NCI-H748 treated with DMSO at 0.1 percent for 48 hours (cell line): ENCODE measurements at places on chromosomes 2 and 18.

- no peak for DNase-seq
Observed at GRCh38 chr2:229445019-229445418, 173.9 kb upstream of the PID1 start.

DNA sequence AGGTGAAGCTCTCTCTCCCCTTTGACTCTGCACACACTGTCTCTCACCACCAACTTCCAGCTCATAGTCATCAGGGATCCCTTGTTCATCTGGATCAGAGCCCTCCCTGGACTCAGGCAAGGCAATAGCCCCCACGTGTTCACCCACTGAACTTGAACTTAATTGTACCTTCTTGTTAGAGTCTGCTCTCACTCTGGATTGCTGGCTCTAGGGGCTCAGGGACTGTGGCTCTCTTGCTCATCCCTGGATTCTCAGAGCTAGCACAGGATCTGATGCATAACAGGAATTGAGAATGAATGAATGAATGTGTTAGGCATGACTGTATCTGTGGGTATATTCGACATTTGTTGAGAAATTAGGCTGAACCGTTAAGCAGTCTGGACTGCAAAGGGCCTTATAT, 16.7 kb upstream of the ASAP2 start:
- no peak for DNase-seq

DNA sequence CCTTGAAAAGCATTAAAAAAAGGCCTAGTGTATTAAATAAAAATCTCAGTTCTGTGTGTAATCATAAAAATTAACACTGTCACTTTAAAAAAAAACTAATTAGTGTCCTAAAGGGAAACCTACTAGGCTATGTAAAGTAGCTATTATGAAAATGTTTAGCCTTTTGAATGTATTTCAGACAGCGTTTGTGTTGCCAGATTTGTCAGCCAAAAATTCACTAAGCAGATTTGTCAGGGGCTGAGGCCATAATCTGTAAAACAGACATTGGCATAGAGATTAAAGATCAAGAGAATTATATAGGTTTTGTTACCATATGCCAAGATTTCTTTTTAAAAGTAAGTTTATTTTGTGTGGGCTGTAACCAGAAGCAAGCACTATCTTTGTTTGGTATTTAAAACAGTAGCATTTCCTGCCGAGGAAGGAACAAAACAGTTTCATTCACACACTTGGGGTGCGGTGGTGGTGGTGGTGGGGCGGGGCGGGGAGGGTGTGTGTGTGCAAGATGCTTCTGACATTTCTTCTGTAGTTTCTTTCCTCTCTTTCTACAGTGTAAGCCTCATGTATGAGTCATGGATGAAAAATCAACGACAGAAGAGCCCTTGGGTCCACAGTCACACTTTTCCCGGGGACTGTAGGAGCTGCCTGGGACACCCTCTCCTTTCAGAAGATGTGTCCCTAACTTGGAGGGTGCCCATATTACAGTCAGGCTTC, 328.5 kb upstream of the FANCL start:
- no peak for DNase-seq

DNA sequence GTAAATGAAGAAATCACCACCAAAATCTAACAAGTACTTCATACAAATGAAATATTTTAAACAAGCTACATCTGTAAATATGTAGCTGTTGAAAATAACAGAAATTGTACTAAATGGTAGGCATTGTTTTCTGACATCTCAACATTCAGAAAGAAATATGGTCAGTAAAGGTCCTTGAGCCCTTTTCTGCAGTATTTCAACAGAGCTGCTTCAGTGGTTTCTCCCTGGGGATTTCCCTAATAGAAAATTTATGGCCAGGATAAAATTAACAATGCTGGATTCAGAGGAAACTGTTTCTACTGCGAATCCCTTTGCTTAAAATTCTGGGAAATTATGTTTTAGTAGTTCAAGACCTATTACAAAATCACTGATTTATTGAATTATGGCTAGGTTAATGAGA, 256.6 kb downstream of the PIEZO2 start:
- no peak for DNase-seq

GRCh38 chr2:160783474-160783873, 289.9 kb upstream of the RBMS1 start:
- no peak for DNase-seq

GRCh38 chr2:206700156-206700555, 18.0 kb downstream of the DYTN start:
- no peak for DNase-seq

- DNase-seq, result no peak
Observed at GRCh38 chr2:222703886-222704285, 32.4 kb downstream of the MOGAT1 start.

DNA sequence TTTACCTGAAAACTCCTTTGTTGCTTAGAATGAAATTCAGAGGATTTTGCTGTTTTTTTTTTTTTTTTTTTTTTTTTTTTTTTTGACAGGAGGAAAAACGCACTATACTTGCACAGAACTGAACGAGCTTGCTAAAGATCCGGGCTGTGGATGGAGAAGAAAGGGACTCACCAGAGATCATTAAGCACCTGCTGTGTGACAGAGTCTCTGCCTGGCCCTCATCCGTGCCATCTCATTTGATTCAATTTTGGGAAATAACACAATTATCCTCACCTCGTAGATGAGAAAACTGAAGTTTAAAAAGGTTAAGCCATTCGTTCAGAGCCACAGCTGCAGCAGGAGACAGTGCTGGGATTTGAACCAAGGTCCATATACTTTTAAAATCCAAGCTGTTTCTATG, 775.4 kb upstream of the ID2 start:
- peak; percentile 43 for DNase-seq

GRCh38 chr18:36640021-36640952, 188.5 kb downstream of the TPGS2 start:
- DNase-seq, result no peak

DNA sequence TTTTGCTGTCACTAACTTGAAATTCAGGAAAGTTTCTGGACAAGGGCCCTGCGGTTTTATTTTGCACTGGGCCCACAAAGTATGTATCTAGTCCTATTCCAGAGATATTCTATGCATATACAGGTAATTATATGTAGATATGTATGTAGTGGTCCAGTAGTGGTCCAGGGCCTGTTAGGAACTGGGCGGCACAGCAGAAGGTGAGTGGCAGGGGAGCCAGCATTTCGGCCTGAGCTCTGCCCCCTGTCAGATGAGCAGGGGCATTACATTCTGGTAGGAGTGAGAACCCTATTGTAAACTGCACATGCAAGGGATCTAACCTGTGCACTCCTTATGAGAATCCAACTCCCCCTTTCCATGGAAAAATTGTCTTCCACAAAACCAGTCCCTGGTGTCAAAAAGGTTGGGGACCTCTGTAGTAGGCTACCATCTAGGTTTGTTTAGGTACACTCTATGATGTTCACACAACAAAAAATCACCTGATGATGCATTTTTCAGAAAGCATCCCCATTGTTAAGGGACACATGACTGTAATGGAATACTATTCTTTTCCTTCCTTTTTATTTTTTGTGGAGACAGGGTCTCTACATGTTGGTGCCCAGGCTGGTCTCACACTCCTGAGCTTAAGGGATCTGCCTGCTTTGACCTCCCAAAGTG, 2.8 kb upstream of the PPP4R3B start:
- no peak for DNase-seq

GRCh38 chr2:48854681-48855080, 99.2 kb upstream of the LHCGR start:
- no peak for DNase-seq

- DNase-seq, result no peak
Observed at GRCh38 chr2:174389542-174389941, 6.0 kb upstream of the SCRN3 start.

GRCh38 chr2:53559302-53559966, 208.2 kb upstream of the CHAC2 start:
- no peak for DNase-seq

DNA sequence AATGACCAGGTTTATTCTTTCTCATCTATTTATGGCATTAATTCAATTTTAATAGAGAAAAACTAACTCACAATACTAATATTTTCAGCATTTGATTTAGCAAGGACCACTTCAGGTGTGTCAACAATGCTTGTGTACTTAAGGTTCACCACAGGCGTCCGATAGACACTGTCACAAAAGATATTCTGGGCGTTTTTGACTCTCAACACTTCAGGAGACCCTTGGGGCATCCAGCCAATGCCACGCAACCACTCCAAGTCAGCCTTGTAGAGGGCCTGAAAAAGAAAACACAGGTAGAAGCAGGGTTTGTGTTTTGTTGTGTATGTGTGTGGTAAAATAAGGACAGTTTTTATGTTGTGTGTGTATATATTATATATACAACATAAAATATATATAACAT, 158.2 kb downstream of the NEB start:
- no peak for DNase-seq

DNA sequence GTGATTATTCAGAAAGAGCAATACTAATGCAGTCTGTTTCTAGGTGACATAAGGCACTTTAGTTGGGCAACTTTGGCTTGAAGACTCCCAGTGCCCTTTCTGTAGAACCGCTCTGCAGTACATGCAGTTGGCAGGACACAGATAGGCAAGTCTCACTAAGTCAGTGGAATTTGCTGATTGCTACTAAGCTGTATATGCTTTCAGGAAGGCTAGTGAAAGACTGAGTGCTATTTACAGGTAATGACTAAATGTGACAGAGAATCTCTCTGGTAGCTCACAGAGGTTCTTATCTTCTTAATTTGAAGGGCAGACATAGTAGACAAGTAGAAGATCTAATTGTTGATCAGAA, 243.0 kb downstream of the WDPCP start:
- DNase-seq, result no peak

DNA sequence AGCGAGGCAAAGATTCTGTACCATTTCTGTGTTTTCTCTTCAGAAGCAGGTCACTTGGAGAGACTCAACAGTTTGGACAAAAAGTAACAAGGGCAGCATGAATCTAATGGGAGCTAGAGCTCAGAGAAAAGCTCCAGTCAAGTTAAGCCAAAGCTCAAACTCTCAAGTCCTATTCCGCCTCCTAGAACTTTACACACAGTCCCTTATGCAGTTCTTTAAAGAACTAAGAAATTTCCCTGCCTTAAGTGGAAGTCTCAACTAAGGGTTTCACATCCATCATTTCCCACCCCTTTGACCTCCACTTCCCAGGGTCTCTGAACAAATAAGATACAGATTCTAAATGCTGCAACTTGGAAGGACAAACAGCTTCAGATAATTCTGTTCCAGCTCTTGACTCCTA, 121.3 kb upstream of the RNU4ATAC start:
- DNase-seq, result no peak

GRCh38 chr2:234250926-234251325, 200.4 kb downstream of the SPP2 start:
- DNase-seq, result no peak

DNA sequence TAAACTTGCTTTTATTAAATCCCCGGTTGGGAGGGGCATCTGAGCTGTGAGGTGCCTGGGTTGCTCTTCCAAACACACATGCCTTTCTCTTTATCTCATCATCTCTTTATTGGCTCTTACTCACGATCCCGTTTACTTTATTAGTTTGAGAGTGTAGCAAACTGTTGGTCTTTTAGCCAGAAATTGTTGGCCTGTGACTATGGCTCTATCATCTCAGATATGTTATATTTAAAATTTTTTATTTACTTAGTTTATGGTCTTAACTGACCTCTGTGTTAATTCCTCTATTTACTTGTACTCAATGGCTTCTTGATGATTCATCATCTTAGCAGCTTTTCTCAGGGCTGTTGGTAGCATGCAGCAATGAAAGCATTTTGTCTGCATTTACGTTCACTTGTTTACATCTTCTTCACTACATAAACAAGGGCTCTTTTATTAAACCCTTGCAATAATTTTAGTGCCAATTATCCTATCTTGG, 408.4 kb downstream of the HRH4 start:
- no peak for DNase-seq

DNA sequence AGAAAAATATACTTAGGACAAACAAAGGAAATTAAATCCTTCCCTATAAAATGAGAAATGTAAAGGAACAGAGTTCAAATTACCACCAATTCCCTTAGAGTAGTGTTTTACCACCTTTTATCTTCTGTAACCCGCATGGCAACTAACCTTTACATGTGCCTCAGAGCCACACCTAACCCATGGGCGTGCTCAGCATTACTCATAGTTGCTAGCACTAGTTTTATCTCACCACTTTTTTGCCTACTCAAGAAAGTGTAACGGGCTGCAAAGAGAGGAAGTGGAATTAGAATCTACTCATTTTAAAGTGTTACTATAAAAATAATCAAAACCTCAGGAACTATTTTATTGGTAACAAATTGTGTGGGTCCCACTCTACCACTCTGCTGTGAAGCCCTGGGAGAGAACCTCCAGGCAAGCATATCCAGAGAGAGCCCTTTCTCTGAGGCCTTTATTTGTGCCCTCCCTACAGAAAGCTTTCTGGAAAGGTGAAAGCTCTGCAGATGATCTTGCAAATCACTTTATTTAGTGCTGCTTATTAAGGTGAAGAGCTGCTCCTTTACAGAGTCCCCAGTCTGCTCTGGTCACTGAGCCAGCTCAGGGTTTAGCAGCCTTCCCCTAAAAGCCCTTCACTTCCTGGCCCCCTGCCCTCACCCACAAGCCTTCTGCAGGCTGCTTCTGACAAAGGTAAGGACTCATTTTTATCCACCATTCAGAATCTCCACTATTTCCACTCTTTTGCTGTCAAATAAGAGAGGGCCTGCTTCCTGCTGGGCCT, 98.8 kb downstream of the TRABD2A start:
- no peak for DNase-seq
